ENCODE measurements at places on chromosomes 1 and 21.

DNA sequence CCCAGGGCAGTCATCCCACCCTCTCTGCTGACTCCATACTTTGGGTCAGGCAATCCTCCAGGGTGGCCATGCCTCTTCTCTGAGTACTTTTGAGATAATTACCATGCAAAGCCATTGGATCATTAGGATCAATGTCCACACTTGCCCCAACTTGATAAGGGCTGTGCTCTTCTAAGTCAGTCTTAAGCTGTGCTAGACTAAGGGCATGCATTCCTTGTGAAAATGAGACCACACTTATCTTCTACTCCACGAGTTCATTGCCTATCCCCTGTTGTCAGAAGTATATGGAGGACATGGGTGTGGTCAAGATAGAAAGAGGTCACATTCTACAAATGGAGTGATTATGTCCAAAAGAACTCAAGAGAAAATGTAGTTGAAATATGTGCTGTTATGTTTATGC lies 18.9 kb upstream of the SSX2IP start:
- no peaks in the 10 kb centered on the region for H3K36me3 ChIP-seq
- peaks cover 13% of the 10 kb centered on the region for H3K4me1 ChIP-seq
- DNase-seq = no peak
- H3K27me3 ChIP-seq = no peaks in the 10 kb centered on the region
- H3K4me3 ChIP-seq = no peak overlapping the region
- H3K27ac ChIP-seq = no peak overlapping the region

DNA sequence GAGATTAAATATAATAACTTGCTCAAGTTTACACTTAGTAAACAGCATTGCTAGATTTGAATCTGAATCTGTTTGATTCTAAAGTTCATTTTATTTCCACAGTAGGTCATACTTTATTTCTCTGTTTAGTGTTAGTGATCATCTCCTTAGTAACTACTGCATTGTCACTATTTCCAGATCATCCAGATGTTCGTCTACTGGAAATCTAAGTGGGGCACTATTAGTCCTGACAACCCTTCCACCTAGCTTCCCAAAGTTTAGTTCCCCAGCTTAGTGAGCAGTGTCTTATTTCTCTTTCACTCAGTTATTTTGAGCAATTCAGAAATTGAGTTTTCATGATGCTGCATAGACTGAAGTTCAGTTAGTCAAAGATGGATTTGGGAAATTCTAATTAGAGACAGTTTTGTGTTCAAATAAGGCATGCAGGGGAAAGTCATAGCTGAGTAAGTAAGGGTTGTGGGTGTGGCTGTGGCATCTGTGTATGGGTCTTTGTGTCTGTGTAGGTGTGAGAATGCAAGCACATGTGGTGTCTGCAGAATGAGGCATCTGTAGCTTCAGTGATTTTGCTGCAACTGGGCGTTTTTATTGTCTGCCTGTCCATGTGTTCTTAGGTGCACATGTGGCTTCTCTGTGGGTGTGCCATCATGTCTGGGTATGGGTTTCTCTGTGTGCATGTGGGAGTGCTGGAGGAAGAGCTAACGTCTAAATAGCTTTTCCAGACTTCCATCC lies 107.3 kb downstream of the NTMT2 start:
- H3K4me1 ChIP-seq = no peaks in the 10 kb centered on the region
- no peak overlapping the region for H3K4me3 ChIP-seq
- H3K27me3 ChIP-seq = no peaks in the 10 kb centered on the region
- no peak overlapping the region for H3K27ac ChIP-seq
- no peak for DNase-seq

GRCh38 chr1:33056426-33056825 lies 19.7 kb upstream of the AK2 start:
- peaks cover 20% of the 10 kb centered on the region for H3K4me1 ChIP-seq
- no peaks in the 10 kb centered on the region for H3K27me3 ChIP-seq
- no peaks in the 10 kb centered on the region for H3K36me3 ChIP-seq
- DNase-seq = no peak
- no peak overlapping the region for H3K4me3 ChIP-seq
- H3K27ac ChIP-seq = peak overlapping the region; percentile 71

- no peaks in the 10 kb centered on the region for H3K27me3 ChIP-seq
- H3K27ac ChIP-seq = no peak overlapping the region
- H3K4me1 ChIP-seq = peaks cover 30% of the 10 kb centered on the region
- peak; percentile 65 for DNase-seq
- H3K36me3 ChIP-seq = peaks cover 41% of the 10 kb centered on the region
Observed at GRCh38 chr1:93878501-93878888, 511 bp downstream of the DNTTIP2 start.

DNA sequence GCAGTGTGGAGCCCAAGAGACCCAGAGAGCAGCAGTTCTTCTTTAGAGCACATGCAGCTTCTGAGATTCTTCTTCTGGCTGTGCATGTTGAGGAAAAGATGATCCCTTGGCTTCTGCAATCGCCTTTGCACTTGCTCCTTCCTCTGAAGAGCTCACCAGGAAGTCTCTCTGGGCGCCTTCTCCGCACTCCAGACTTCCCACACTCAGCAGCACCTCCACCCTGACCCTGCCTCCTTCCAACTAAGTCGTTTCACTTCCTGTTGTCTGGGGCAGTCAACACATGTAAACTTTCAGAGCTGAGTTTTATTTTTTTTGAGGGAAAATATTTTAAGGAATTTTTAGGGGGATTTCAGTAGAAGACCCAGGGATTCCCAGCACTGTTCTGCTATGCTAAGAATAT lies 73.4 kb upstream of the F3 start:
- no peaks in the 10 kb centered on the region for H3K27me3 ChIP-seq
- no peaks in the 10 kb centered on the region for H3K4me1 ChIP-seq
- H3K36me3 ChIP-seq = no peaks in the 10 kb centered on the region
- DNase-seq = no peak

DNA sequence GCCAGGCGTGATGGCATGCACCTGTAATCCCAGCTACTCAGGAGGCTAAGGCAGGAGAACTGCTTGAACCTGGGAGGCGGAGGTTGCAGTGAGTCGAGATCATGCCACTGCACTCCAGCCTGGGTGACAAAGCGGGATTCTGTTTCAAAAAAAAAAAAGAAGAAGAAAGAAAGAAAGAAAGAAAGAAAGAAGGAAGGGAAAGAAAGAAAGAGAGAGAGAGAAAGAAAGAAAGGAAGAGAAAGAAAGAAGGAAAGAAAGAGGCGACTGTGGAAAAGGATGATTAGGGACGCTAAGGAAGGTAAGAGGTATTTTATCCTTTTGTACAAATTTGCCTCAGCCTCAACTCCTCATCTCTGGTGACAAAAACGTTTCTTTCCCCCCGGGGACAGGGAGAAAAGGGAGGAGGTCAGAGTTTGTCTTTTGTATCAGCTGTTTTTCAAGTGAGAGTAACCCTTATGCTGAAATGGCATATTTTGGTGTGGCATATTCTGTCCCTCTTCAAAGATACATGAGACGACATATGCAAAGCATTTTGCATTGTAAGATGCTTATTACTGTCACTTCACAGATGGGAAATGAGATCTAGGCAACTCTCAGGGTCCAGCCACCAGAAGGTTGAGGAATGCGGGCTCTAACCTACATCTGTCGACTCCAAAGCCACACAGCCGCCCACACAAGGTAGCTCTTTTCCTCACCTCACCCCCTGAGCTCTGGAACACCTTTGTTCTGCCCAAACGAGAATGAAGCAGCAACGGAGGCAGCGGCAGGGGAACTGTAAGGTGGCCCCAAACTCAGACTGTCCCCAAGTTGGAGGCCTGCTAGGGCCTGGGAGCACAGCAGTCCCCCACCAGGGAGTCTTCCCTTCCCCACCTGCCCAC lies 38.0 kb downstream of the NUAK2 start:
- DNase-seq = no peak
- no peaks in the 10 kb centered on the region for H3K27me3 ChIP-seq
- peaks cover 53% of the 10 kb centered on the region for H3K4me1 ChIP-seq
- H3K27ac ChIP-seq = 0 out of 2 replicates have a peak overlapping the region, but pooled peaks have one; percentile 20
- no peaks in the 10 kb centered on the region for H3K36me3 ChIP-seq
- H3K4me3 ChIP-seq = no peak overlapping the region

DNA sequence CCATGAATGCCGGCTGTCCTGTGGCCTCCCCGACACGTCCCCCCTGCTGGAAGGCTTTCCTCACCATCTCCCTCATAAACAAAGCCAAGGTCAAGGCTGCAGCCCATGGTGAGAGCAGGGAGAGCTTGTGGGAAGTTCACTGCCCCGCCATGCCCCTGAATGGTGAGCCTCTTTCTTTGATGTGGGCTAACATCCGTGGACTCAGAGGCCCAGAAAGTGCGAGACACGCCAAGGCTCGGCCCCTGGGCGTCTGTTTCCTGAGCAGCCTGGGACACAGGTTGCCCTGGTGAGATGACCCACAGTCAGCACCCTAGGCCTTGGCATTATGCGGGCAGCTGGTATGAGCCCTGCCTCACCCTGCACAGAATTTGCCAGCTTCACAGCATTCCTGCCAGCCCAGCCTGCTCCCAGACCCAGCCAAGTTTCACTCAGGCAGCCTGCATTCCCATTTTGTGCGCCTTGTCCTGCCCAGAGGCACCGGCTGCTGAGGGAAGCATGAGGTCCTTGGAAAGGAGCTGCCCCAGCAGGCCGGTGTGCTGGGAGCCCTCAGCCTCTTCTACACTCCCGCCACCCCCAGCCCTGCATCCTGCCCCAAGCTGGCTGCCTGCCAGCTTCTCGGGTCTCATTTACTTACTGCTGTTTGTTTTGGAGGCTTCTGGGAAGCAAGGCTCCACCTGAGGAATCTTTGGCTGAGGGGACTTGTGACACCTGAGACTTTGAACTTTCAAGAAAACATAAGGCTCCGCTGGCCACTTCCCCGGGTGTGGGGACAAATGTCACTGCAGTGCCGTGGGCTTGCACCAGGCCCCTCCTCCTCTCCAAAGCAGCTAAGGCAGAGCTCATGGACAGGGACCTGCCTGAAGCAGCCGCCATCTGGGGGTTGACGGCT lies 31.9 kb downstream of the NEK2 start:
- H3K27me3 ChIP-seq = no peaks in the 10 kb centered on the region
- H3K4me1 ChIP-seq = no peaks in the 10 kb centered on the region
- H3K4me3 ChIP-seq = no peak overlapping the region
- no peaks in the 10 kb centered on the region for H3K36me3 ChIP-seq

DNA sequence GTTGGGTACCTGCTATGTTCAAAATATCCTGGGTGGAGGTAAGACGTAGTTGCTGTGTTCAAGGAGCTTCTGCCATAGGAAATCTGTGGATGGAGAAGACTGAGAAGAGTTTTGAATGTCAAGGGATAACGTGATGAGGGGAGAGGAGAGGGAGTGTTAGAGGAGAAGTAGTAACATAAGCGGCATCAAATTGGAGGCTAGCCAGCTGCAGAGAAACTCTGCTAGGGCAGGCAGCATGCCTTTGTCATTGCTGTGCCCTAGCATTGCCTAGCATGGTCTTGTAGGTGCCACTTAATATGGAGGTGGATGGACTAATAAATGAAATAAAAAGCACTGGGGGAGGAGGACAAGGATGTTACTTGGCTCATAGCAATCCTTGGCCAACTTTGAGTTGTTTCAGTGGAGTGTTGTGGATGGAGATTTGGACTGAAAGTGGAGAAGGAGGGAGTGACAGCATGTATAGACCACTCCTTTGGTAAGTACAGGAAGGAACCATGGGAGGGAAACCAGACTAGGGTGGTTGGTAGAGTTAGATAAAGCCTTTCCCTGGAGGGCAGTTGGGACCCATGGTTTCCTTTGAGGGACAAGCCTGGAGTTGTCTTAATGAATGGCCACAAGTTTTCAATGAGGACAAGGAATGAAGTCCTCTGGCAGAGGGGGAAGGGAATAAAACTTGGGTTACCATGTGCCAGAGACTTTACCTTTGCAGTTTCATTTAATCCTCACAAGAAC lies 6.3 kb downstream of the VANGL1 start:
- H3K36me3 ChIP-seq = no peaks in the 10 kb centered on the region
- H3K27ac ChIP-seq = no peak overlapping the region
- no peaks in the 10 kb centered on the region for H3K27me3 ChIP-seq
- H3K4me3 ChIP-seq = no peak overlapping the region

GRCh38 chr1:103779932-103780331 lies 30.2 kb downstream of the AMY1C start:
- no peak overlapping the region for H3K4me3 ChIP-seq
- DNase-seq = no peak
- H3K27ac ChIP-seq = no peak overlapping the region
- H3K27me3 ChIP-seq = no peaks in the 10 kb centered on the region

DNA sequence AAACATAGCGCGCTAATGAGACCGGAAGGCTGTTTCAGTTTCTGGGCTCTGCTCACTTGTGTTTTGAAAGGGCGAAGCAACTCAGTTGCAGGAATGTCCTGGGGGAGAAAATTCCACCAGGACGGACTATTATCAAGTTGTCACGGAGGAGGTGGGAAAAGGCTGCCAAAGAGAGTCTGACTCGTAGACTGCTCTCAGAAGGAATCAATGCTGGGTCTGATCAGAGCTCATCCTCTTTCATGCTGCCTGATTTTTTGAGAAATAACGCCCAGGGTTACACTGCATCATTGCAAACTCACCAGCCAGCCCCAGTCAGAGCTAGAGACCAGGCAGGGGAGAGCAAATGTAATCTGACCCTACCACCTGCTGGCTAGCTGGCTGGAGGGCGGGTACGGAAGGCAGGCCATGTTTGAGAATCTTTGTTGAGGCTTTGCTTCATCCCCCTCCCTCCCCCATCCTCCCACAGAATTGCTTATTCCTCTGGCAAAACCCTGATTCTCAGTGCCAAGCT lies 36.4 kb upstream of the BCL9 start:
- no peaks in the 10 kb centered on the region for H3K27me3 ChIP-seq
- H3K36me3 ChIP-seq = no peaks in the 10 kb centered on the region
- DNase-seq = no peak
- H3K4me1 ChIP-seq = no peaks in the 10 kb centered on the region

GRCh38 chr1:173190101-173190936 lies 16.8 kb downstream of the TNFSF4 start:
- H3K4me1 ChIP-seq = peaks cover 13% of the 10 kb centered on the region
- no peaks in the 10 kb centered on the region for H3K27me3 ChIP-seq
- no peak for DNase-seq
- no peaks in the 10 kb centered on the region for H3K36me3 ChIP-seq
- H3K4me3 ChIP-seq = no peak overlapping the region
- H3K27ac ChIP-seq = no peak overlapping the region

DNA sequence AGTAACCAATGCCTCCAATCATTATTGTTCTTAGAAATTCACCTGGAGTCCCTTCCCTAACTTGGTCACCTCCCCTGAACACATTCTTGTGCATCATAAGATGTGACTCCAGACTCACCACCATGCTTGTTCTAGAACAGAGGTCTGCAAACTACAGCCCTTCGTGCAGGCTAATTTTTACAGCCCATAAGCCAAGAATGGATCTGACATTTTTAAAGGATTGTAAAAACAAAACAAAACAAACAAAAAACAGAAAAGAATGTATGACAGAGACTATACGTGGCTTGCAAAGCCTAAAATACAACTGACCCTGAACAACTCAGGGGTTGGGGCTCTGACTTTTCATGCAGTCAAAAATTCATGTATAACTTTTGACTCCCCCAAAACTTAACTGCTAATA lies 6.2 kb upstream of the HIVEP3 start:
- H3K4me1 ChIP-seq = no peaks in the 10 kb centered on the region
- H3K27me3 ChIP-seq = no peaks in the 10 kb centered on the region
- no peak overlapping the region for H3K27ac ChIP-seq
